ENCODE measurements at places on chromosomes 3 and 15. TPM values are rescaled to one million over a fixed set of nuclear protein-coding genes. Genes with fewer than 3 reads are reported as not detected.

MESP1 gene
- total RNA-seq, result 1.1 TPM

IP6K1 gene
- total RNA-seq, result 30.5 TPM

VWA5B2 gene
- total RNA-seq, result not detected

FOXL2NB gene
- 10.4 TPM for total RNA-seq

APOD gene
- total RNA-seq, result 0.11 TPM

ISLR2 gene
- total RNA-seq, result 0.25 TPM

DNAJC17 gene
- 51.0 TPM for total RNA-seq

MCF2L2 gene
- total RNA-seq, result 0.66 TPM

SCG5 gene
- 3.2 TPM for total RNA-seq

CPEB1 gene
- total RNA-seq, result 35.2 TPM

ZDHHC3 gene
- total RNA-seq, result 30.6 TPM

PRTG gene
- 1.5 TPM for total RNA-seq

SNURF gene
- total RNA-seq, result 3.8 TPM

CFAP100 gene
- not detected for total RNA-seq

CXCR6 gene
- total RNA-seq, result under 0.01 TPM

MCTP2 gene
- total RNA-seq, result 4.1 TPM

EPHA3 gene
- total RNA-seq, result 1.9 TPM

CYP1A1 gene
- total RNA-seq, result not detected

ISL2 gene
- 0.12 TPM for total RNA-seq

IGSF11 gene
- total RNA-seq, result not detected

DLEC1 gene
- 0.12 TPM for total RNA-seq

SNRPA1 gene
- total RNA-seq, result 36.4 TPM

EPM2AIP1 gene
- 21.7 TPM for total RNA-seq

ADAMTSL3 gene
- total RNA-seq, result 0.22 TPM

ECE2 gene
- not detected for total RNA-seq

GUCA1C gene
- not detected for total RNA-seq

TERC gene
- 759 TPM for total RNA-seq

CAV3 gene
- total RNA-seq, result not detected

LMCD1 gene
- total RNA-seq, result 35.6 TPM

GPR171 gene
- not detected for total RNA-seq

FSD2 gene
- not detected for total RNA-seq

KCTD6 gene
- total RNA-seq, result 9.4 TPM

FHIT gene
- 2.1 TPM for total RNA-seq

SNTN gene
- total RNA-seq, result not detected

PP2D1 gene
- not detected for total RNA-seq

COL8A1 gene
- total RNA-seq, result 62.4 TPM

EFHB gene
- 0.11 TPM for total RNA-seq

SNRK gene
- total RNA-seq, result 24.6 TPM

RASGRF1 gene
- under 0.01 TPM for total RNA-seq

ERC2 gene
- 0.75 TPM for total RNA-seq

CD276 gene
- 164 TPM for total RNA-seq

AHSG gene
- not detected for total RNA-seq

ZNF717 gene
- total RNA-seq, result 15.4 TPM

PYGO1 gene
- total RNA-seq, result 10.6 TPM

KBTBD13 gene
- total RNA-seq, result not detected

ANAPC13 gene
- 73.8 TPM for total RNA-seq

Data from uterine smooth muscle cell (primary cell).